ENCODE measurements at places on chromosomes 2 and 18. TPM values are rescaled to one million over a fixed set of nuclear protein-coding genes. Genes with fewer than 3 reads are reported as not detected.

DNA sequence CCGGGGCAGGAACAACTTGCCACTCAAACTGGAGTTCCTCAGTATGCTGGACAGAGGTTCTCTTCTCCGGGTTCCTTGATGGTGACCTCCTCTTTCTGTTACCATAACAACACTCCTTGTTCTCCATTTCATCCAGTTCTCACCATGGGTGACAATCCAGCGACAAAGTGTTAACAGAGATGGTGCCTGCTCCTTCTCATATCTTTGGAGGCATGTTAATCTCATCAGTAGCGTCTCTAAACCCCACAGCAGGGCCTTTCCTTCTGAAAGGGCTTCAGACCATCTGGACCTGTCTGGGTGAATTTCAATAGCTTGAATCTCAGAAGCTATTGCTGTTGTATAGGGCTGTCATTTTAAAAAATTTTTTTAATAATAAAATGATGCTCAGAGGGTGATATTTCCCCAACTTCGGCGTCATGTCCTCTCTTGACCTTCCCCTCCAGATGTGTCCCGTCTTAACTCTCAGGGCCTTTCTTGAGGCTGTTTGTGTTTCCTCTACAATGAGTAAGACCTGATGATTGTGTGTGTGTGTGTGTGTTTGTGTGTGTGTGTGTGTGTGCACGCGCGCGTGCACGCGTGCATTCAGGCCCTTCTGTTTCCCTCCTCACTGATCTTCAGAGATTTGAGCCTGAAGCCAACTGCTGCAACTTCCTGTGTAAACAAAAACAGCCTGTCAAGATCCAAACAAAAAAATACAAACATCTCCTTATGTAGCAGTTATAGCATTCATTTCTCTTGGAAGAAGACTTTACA, 24.3 kb upstream of the CETN1 start:
- no peaks in the 10 kb centered on the region for H3K4me1 ChIP-seq
- H3K4me3 ChIP-seq, result no peak overlapping the region
- no peak overlapping the region for H3K27ac ChIP-seq
- no peaks in the 10 kb centered on the region for H3K27me3 ChIP-seq
- H3K36me3 ChIP-seq, result no peaks in the 10 kb centered on the region
- no peak for DNase-seq

Gene DSC3
- 54.3 TPM for total RNA-seq

GRCh38 chr18:28794459-28795245, 617.7 kb upstream of the CDH2 start:
- no peaks in the 10 kb centered on the region for H3K27me3 ChIP-seq
- H3K4me1 ChIP-seq, result no peaks in the 10 kb centered on the region
- no peak overlapping the region for H3K27ac ChIP-seq

Gene TBR1
- 0.64 TPM for total RNA-seq

Gene ANO7
- not detected for total RNA-seq

- peak overlapping the region; percentile 62 for H3K27ac ChIP-seq
- no peaks in the 10 kb centered on the region for H3K27me3 ChIP-seq
- no peaks in the 10 kb centered on the region for H3K36me3 ChIP-seq
- H3K4me3 ChIP-seq, result no peak overlapping the region
- no peaks in the 10 kb centered on the region for H3K4me1 ChIP-seq
- no peak for DNase-seq
These were observed 94.3 kb downstream of the ASAP2 start for GRCh38 chr2:9300829-9301453.

GRCh38 chr2:196967116-196967515, 40.6 kb upstream of the PGAP1 start:
- DNase-seq, result no peak
- no peaks in the 10 kb centered on the region for H3K27me3 ChIP-seq
- H3K4me3 ChIP-seq, result peak overlapping the region; percentile 26
- no peaks in the 10 kb centered on the region for H3K36me3 ChIP-seq

Gene CFC1
- not detected for total RNA-seq

Gene ARL4C
- total RNA-seq, result 23.5 TPM

GRCh38 chr2:151733771-151734672, at the start of gene NEB:
TSS of gene NEB (minus strand) at chr2:151734476. CDS start at chr2:151733156, 1,320 bp downstream.
- H3K4me3 ChIP-seq, result no peak within 1 kb of the TSS
- no peak within 1 kb of the TSS for H3K27ac ChIP-seq
- no peak for DNase-seq
- H3K27me3 ChIP-seq, result no peaks in the 10 kb centered on the region
- no peaks in the 10 kb centered on the region for H3K36me3 ChIP-seq
- no peaks in the 10 kb centered on the region for H3K4me1 ChIP-seq

- peak overlapping the region; percentile 37 for H3K27ac ChIP-seq
- H3K4me1 ChIP-seq, result no peaks in the 10 kb centered on the region
- no peaks in the 10 kb centered on the region for H3K36me3 ChIP-seq
- no peaks in the 10 kb centered on the region for H3K27me3 ChIP-seq
- DNase-seq, result no peak
- no peak overlapping the region for H3K4me3 ChIP-seq
These were observed 336.5 kb downstream of the TNS1 start for GRCh38 chr2:217666338-217666737.

- H3K27me3 ChIP-seq, result no peaks in the 10 kb centered on the region
- H3K4me3 ChIP-seq, result no peak overlapping the region
- no peak for DNase-seq
- H3K27ac ChIP-seq, result no peak overlapping the region
These were observed 27.4 kb upstream of the CHAC2 start for GRCh38 chr2:53740170-53740569.

GRCh38 chr2:167380094-167380493, 491.8 kb downstream of the XIRP2 start:
- no peak for DNase-seq
- H3K27ac ChIP-seq, result no peak overlapping the region
- no peak overlapping the region for H3K4me3 ChIP-seq
- no peaks in the 10 kb centered on the region for H3K36me3 ChIP-seq

DNA sequence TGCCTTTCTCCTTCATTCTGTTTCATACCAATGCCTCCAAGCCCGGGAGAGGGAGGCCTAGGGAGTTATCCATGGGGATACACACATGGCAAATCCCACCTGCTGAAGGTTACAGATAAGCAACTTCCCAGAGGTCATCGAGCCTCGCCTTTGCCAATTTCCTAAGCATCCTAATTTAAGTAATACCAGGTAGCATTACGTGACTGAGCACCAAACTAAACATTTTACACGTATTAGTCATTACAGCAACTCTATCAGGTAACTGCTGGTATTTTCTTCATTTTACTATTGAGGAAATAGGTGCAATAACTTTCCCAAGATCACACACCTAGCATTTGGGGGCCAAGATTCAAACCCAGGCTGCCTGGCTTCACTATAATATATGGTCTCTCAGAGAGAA, 30.1 kb upstream of the BZW1 start:
- H3K27me3 ChIP-seq, result no peaks in the 10 kb centered on the region
- no peak overlapping the region for H3K27ac ChIP-seq
- no peaks in the 10 kb centered on the region for H3K4me1 ChIP-seq
- H3K4me3 ChIP-seq, result no peak overlapping the region
- DNase-seq, result no peak
- H3K36me3 ChIP-seq, result no peaks in the 10 kb centered on the region

Gene MC2R
- total RNA-seq, result not detected

- H3K4me3 ChIP-seq, result no peak overlapping the region
- H3K27ac ChIP-seq, result no peak overlapping the region
- peaks cover 3% of the 10 kb centered on the region for H3K36me3 ChIP-seq
These were observed 55.2 kb downstream of the CSRNP3 start for GRCh38 chr2:165524720-165525119.

- no peaks in the 10 kb centered on the region for H3K4me1 ChIP-seq
- H3K4me3 ChIP-seq, result no peak overlapping the region
- H3K27me3 ChIP-seq, result no peaks in the 10 kb centered on the region
These were observed 41.1 kb downstream of the LIMS1 start for GRCh38 chr2:108575132-108575966.

DNA sequence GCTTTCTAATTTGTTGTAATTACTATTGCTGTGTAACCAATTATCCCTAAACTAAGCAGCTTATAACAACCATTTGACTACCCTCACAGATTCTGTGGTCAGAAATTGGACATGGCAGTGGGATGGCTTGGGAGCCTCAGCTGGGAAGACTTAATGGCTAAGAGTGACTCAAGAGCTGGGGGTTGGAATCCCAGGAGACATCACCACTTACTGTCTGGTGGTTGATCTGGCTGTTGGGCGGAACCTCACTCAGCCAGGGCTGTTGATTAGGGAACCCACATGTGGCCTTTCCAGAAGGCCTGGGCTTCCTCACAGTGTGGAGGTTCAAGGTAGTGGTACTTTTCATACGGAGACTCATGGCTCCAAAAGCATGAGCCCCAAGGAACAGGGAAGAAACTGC, 49.8 kb downstream of the E2F6 start:
- H3K27ac ChIP-seq, result no peak overlapping the region
- H3K4me1 ChIP-seq, result no peaks in the 10 kb centered on the region
- H3K27me3 ChIP-seq, result no peaks in the 10 kb centered on the region

GRCh38 chr2:126781206-126781605, 117.5 kb upstream of the TEX51 start:
- peaks cover 21% of the 10 kb centered on the region for H3K27me3 ChIP-seq
- H3K4me3 ChIP-seq, result no peak overlapping the region
- no peak overlapping the region for H3K27ac ChIP-seq
- H3K36me3 ChIP-seq, result no peaks in the 10 kb centered on the region

Gene SNTG2
- total RNA-seq, result 6.0 TPM

DNA sequence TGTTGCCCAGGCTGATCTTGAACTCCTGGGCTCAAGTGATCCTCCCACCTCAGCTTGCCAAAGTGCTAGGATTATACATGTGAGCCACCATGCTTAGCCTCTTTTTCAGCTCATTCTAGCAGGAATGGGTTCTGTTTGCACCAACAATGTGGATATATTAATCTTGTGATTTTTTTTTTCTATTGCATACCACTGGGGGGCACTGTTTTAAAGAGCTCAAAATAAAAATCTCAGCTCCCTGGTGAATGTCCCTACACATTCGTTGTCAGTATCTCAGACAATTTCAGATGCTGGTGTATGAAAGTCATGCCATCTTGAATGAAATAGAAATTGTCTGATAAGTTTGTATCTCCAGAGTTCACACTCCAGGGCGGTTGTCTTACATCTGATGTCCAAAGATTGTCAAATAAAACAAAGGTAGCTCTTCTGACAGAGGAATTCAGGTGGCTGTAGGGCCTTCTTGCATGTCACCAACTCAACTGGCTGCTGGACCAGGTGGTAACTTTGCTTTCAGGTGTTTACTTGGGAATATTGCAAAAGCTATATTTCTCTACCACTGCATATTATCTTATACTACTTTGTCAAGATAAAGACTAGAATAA, 3.1 kb upstream of the MATN3 start:
- no peak overlapping the region for H3K4me3 ChIP-seq
- H3K36me3 ChIP-seq, result no peaks in the 10 kb centered on the region
- H3K27me3 ChIP-seq, result no peaks in the 10 kb centered on the region
- no peaks in the 10 kb centered on the region for H3K4me1 ChIP-seq

- H3K36me3 ChIP-seq, result no peaks in the 10 kb centered on the region
- H3K4me3 ChIP-seq, result no peak overlapping the region
- DNase-seq, result no peak
- no peaks in the 10 kb centered on the region for H3K27me3 ChIP-seq
- no peaks in the 10 kb centered on the region for H3K4me1 ChIP-seq
These were observed 24.3 kb downstream of the FHOD3 start for GRCh38 chr18:36321658-36322407.

- H3K27me3 ChIP-seq, result no peaks in the 10 kb centered on the region
- H3K27ac ChIP-seq, result no peak overlapping the region
- no peaks in the 10 kb centered on the region for H3K4me1 ChIP-seq
- H3K4me3 ChIP-seq, result no peak overlapping the region
- H3K36me3 ChIP-seq, result no peaks in the 10 kb centered on the region
These were observed 72.6 kb upstream of the THUMPD2 start for GRCh38 chr2:39851651-39852110.

Data from breast epithelium (tissue), 4 donors.